ENCODE measurements at places on chromosomes 11 and 22.
A peak's percentile ranks its signal among the peaks of the same experiment; 100 is the strongest.

DNA sequence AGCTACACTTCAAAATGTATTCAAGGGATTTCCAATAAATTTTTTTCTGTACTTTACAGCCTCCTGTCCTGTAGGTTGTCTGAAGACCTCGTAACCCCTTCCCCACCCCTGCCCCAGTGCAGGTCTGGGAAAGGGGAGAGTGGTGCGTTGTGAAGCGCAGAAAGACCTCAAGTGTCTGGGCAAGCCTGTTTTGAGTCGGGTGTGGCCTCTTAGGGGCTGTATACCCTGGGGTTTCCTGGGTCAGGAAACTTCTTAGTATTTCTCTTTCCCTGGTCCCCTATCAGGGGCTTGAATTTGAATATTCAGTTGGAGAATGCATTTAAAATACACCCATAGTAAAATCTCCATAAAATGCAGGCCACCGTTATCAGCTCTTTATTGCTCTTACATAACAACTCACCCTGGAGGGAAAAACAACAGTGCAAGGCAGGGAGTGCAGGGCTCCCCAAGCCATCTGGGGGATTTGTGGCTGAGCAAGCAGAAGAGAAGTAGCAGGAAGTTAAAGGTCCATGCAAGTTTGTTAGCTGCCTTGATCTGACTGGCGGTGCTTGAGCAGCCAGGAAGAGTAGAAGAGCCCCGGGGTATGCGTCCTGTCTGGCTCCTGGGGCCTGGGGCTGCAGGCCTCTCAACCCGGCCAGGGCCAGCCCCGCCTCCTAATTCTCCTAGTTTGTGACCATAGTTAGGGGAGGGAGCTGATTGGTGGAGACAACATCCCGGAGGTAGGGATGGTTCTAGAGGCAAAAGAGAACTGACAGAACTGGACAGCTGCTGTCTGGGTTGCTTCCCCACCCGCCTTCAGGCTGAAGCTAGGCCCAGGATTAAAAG, 25.7 kb downstream of the ARHGAP1 start:
- H3K4me1 ChIP-seq: peaks cover 9% of the 10 kb centered on the region
- no peak overlapping the region for H3K4me3 ChIP-seq
- DNase-seq: peak; percentile 96

DNA sequence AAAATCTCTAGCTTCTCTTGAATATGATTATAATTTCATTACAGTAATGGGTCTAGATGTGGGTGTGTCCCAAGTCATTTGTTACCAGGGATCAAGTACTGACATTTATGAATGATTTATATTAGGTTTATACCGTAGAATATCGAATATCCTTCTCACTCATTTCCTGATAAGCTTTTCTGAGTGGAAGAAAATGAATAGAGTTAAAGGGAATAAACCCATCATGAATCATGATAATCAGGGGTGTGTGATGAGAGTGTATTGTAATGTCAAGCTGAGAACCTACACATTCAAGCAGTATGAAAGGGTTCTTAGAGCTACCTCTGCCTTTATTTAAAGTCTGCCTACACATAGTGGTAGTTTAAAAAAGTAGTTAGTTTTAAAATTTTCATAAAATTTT, 17.3 kb downstream of the MED17 start:
- no peaks in the 10 kb centered on the region for H3K4me1 ChIP-seq
- no peak for DNase-seq
- H3K4me3 ChIP-seq: no peak overlapping the region
- H3K27me3 ChIP-seq: no peaks in the 10 kb centered on the region
- peaks cover 14% of the 10 kb centered on the region for H3K36me3 ChIP-seq

GRCh38 chr11:1765871-1766718, 2.4 kb upstream of the CTSD start:
- peaks cover 2% of the 10 kb centered on the region for H3K4me1 ChIP-seq
- no peaks in the 10 kb centered on the region for H3K36me3 ChIP-seq
- H3K27ac ChIP-seq: no peak overlapping the region
- H3K27me3 ChIP-seq: no peaks in the 10 kb centered on the region
- no peak overlapping the region for H3K4me3 ChIP-seq

DNA sequence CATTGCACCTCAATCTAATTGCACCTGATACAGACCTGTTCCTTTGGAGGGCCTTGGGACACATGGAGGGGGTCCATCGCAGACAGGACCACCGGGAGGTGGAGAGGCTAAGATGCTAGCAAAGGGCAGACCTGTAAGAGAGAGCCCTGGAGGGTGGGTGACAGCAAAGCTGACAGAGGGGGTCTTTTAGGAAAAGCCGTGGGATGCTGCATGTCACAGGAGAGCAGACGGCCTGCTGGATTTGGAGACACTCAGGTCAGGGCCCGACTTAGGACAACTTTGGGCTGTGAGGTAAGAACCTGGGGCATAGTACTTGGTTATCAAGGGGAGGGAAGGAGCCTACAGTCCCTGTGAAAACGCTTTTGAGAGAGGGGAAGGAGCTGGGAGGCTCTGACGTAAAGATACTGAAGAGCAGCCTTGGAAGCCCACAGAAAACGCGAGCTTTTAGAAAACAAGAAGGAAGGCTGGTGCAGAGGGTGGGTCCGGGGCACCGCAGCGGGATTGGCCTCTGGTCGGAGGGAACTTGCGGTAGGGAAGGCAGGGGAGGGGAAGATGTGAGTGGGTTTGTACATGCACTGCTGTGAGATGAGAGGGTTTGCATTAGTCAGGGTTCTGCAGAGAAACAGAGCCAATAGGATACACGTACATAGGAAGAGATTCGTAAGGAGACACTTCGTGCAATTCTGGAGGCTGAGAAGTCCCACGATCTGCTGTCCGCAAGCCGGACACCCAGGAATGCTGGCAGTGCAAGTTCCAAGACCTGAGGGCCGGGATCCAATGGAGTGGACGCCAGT, 868.5 kb downstream of the TBC1D22A start:
- DNase-seq: no peak
- H3K4me3 ChIP-seq: no peak overlapping the region
- no peaks in the 10 kb centered on the region for H3K27me3 ChIP-seq
- no peak overlapping the region for H3K27ac ChIP-seq

DNA sequence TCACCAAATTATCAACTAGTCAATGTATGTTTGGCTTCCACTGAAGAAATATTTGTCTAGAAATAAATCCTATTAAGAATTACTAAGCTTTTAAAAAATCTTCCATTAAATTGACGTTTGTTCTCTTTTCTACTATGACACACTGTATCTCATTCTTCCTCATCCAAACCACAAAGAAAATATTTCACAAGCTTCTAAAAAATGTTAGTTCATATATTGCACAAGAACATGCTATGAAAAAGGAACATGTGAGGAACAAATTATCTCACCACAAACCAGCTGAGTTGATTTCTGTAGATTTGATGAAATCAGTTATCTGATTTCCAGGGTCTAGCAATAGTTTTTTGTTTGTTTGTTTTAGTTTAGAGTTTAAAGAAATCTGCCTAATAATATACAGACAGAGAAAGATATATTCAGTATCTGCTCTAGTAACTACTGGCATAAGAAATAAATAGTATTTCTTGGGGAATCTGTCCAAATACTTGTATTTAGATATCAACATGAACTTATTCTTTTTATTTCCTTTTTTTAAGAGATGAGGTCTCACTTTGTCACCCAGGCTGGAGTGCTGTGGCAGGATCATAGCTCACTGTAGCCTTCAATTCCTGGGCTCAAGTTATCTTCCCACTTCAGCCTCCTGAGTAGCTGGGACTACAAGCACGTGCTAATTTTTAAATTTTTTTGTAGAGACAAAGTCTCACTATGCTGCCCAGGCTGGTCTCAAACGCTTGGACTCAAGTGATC, 161.7 kb downstream of the ATG16L2 start:
- no peak overlapping the region for H3K4me3 ChIP-seq
- no peak for DNase-seq
- no peak overlapping the region for H3K27ac ChIP-seq
- H3K36me3 ChIP-seq: no peaks in the 10 kb centered on the region

- no peak overlapping the region for H3K27ac ChIP-seq
- peak overlapping the region; percentile 73 for H3K4me3 ChIP-seq
- H3K36me3 ChIP-seq: no peaks in the 10 kb centered on the region
- DNase-seq: peak; percentile 64
- no peaks in the 10 kb centered on the region for H3K4me1 ChIP-seq
Measured at GRCh38 chr22:20319041-20319744, 667 bp downstream of the DGCR6L start.

DNA sequence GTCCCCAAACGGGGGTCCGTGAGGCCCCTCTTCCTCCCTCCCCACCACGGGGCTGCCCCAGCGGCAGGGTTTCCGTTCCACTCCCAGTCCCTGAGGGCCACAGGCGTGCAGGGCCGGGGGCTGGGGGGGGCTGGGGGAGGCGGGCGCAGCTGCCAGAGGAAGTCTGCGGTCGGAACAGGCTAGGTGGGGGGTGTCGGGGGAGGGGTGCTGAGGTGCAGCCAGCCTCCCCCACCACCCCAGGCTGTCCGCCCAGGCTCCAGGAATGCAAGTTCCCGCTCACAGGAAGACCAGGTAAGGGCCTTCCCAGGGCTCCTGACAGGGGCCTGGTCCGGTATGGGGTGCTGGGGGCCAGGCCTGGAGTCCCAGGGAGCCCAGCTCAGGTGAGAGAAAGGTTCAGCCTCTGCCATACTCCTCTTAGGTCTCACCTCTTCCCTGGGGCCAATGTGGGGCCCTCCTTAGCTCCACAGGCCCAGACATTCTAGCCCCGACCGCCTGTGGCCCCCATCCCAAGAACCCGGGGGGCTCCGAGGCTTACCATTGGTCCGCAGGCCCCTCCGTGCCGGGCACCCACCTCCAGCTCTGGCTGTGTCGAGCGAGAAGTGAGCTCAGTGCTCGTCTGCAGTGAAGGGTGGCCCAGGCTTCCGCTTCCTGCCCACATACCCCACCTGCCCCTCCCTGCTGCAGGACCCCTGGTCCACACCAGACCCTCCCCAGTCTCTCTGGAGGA, at the start of gene PTPRCAP:
Gene PTPRCAP, minus strand, starts transcription at position 601 of the 727 bp plus-strand sequence. Its CDS starts 63 bp downstream, at position 538.
- no peak within 1 kb of the TSS for H3K4me3 ChIP-seq
- peak within 1 kb of the TSS; percentile 75 for H3K27ac ChIP-seq
- peaks cover 2% of the 10 kb centered on the region for H3K4me1 ChIP-seq
- H3K27me3 ChIP-seq: no peaks in the 10 kb centered on the region
- peak; percentile 71 for DNase-seq

DNA sequence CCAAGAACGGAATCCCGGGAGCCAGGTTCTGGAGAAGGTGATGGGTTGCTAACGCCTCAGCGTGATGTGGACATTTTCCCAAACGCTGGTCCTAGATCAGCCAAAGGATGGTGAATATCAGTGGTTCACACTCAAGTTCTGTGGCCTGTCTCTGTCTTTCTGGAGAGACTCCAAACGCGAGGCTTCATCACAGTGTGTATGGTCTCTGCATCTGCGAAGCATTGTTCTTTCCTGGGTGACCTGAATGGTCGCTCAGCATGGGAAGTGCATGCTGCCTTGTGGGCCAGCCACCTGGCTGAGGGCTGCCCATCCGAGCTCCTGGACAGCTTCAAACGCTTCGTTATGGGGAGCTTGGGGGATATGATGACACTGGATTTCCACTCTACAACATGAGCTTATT, 810.0 kb downstream of the TBC1D22A start:
- H3K36me3 ChIP-seq: no peaks in the 10 kb centered on the region
- no peaks in the 10 kb centered on the region for H3K27me3 ChIP-seq
- H3K4me3 ChIP-seq: no peak overlapping the region
- no peak for DNase-seq
- H3K4me1 ChIP-seq: no peaks in the 10 kb centered on the region
- no peak overlapping the region for H3K27ac ChIP-seq

- H3K4me3 ChIP-seq: peak overlapping the region; percentile 62
- H3K27me3 ChIP-seq: no peaks in the 10 kb centered on the region
- peak; percentile 97 for DNase-seq
- H3K36me3 ChIP-seq: no peaks in the 10 kb centered on the region
- peak overlapping the region; percentile 85 for H3K27ac ChIP-seq
Measured at GRCh38 chr11:73308961-73309919, 1.2 kb downstream of the ARHGEF17 start.

DNA sequence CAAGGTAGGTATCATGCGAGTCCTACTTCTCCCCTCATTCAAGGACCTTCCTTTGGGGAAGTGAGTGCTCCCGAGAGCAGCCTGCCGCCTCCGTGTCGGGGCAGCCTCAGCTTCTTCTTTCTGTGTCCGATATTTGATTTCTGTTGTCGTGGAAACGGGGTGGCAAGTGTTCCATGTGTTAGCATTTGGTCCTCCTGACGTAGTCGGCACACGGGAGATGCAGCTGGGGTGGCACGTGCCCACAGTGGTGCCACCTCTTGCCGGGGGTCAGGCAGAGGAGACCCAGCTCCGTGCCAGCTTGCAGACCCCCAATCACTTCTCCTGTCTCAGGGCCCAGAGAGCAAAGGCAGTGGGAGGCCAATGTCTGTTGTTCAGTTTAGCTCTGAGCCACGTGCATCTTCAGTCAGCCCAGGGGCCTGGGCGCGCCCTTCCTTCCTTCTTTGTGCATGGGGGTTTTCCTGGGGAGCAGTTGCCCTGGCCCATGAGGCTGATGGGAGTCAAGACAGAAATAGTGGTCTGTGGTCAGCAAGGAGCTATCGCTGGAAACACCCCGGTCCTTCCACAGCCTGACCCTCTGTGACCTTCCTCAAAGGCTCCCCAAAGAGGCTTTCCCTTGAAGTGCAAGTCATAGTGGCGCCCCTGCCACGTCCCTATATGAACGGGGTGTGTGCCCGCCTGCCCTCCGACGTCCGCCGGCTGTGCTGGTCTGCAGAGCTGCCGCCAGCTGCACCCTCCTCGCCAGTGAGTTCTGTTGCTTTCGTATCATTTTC, 44.5 kb downstream of the PARVB start:
- DNase-seq: no peak
- no peaks in the 10 kb centered on the region for H3K36me3 ChIP-seq
- no peak overlapping the region for H3K4me3 ChIP-seq
- no peaks in the 10 kb centered on the region for H3K4me1 ChIP-seq
- no peaks in the 10 kb centered on the region for H3K27me3 ChIP-seq
- no peak overlapping the region for H3K27ac ChIP-seq

DNA sequence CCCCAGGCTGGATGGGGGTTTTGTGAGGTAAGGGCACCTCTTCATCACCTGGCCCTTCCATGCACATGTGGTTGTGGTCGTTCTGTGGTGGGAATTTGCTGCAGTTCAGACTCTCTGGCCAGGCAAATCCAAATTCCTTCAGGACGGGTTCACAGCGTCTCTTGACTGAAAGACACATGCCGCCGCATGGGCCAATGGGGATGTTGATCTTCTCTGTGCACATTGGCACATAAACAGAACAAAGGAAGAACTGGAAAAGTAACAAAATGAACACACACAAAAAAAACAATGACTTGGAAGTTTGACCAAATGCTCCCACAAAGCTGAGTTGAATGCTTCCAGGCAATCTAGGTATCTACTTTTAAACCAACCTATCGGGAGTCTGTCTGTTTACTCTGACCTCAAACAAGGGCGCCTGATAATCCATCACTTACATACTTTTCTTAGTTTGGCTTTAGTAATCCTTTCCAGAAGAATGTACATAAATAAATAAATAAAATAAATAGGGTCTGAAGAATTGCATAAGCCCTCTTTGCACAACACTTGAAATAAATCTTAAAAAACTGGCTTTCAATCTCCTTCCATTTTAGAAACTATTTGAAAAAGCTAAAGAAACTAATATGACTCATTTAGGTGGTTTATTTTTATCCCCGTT, 2.8 kb downstream of the FZD4 start:
- no peak for DNase-seq
- no peak overlapping the region for H3K4me3 ChIP-seq
- H3K4me1 ChIP-seq: peaks cover 8% of the 10 kb centered on the region
- no peak overlapping the region for H3K27ac ChIP-seq
- no peaks in the 10 kb centered on the region for H3K27me3 ChIP-seq

All from mesendoderm (in vitro differentiated cells).